Glutamatergic neuron (in vitro differentiated cells): ENCODE measurements at places on chromosomes 5 and 9.

- DNase-seq: no peak
Measured at GRCh38 chr5:74243634-74244033, 396.9 kb downstream of the ENC1 start.

GRCh38 chr5:169289520-169289919 lies 11.4 kb downstream of the SLIT3 start:
- no peak for DNase-seq

- DNase-seq: no peak
Measured at GRCh38 chr5:154652746-154653417, 102.3 kb upstream of the LARP1 start.

DNA sequence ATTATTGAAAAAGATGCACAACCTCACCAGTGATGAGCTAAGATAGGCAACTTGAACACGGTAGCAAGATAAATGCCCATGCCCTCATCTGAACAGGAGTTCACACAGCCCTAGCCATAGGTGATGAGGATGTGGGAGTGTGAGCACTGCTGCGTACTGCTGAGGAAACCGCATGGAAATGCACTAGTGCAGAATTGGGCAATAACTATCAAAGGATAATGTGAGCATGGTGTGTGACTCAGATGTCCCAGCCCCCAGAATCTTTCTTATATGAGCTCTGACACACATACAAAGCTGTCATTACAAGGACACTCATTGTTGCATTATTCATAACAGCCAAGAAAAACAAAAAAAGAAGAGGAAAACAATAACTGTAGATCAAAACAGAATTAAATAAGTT lies 521.2 kb downstream of the IRX1 start:
- no peak for DNase-seq
